ENCODE measurements at places on chromosomes 12 and 14.
A peak's percentile ranks its signal among the peaks of the same experiment; 100 is the strongest.

GRCh38 chr14:53161758-53162435 is 8.8 kb upstream of the DDHD1 start:
- DNase-seq, result peak; percentile 40

DNA sequence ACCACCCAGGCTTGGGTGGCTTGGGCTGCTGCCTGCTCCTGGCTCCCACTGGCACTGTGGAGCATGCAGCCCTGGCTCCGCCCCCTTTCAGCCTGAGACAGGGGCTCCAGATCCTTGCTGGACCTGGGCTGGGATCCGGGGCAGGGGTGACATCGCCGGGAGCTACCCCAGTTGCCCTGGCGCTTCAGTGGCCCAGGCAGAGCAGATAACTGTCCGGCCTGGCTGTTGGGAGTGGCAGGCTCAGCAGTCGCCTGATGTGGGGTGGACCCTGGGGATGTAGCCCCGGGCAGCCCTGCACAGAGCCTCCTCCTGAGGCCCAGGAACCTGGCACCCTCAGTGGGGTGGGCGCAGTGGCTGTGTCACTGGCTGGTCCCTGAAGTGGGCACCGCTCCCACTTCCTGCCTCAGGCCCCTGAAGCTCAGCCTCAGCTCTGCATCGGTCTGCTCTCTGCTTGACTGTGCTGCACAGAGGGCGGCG is 57.9 kb downstream of the FUT8 start:
- no peak for DNase-seq

GRCh38 chr14:32018391-32019092 is 58.6 kb upstream of the ARHGAP5 start:
- DNase-seq, result no peak

- DNase-seq, result no peak
Measured at GRCh38 chr14:95553141-95553540, 18.3 kb downstream of the GLRX5 start.
